Activated T-cell treated with anti-CD3 and anti-CD28 coated beads for 24 hours (primary cell): ENCODE measurements at places on chromosomes 1 and 21.
A peak's percentile ranks its signal among the peaks of the same experiment; 100 is the strongest.

DNA sequence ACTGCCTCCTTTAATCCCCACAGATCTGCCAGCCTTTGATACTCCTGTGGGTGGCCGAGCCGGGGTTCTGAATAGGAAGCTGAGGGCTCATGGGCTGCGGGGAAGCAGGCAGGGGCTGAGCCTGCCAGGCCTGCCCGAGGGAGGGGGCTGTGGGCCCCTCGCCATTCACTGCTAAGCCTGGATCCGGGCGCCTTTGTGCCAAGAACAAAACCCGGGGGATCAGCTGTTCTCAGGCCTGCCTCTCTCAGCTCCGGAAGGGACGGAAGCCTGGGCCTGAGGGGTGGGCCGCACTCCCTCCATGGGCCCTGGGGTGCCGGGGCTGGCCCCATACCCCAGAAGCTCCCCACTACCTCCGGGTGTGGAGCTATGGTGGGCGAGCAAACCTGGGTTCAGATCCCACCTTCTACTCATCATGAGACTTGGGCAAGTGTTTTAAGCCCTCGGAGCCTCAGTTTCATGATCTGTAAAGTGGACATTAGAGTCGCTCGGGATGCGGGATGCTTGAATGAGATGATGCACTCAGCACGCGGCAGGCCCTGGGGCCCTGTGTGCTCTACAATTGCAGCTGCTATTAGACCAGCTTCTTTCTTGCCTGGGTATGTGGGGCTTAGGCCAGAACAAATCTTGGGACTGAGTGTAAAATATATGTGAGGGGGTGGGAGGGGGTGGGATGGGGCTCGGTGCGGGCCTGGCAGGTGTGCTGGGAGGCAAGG is 19.2 kb upstream of the EPHA2 start:
- no peak for DNase-seq

DNA sequence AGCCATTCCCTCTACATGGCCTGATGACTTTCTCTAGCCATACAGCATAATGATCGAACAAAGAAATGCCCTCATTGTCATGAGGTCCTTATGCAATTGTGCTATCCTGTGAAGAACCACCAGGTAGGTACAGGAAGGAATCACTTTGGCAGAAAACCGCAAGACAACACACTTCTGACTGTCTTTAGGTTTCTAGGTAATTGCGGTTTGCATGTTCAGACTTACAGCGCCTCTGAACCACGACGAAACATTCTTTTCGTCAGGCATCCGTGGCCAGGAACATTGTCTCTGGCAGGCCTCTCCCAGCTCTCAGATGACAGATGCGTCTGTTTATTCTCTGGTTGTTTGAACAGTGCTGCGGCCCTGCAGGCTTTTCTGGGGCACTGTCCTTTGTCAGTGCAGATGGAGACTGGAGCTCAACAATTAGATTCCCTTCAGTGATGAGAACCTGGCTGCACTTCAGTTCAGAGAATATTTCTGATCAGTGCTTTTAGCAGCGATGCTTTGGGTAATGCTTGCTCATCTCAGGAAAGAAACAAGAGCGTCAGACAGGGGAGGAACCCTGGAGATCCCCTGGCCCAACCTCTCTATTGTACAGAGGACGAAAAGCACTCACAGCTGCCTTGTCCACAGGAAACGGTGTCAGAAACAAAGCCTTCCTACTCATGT is 63.4 kb downstream of the B3GALT5 start:
- DNase-seq = no peak

DNA sequence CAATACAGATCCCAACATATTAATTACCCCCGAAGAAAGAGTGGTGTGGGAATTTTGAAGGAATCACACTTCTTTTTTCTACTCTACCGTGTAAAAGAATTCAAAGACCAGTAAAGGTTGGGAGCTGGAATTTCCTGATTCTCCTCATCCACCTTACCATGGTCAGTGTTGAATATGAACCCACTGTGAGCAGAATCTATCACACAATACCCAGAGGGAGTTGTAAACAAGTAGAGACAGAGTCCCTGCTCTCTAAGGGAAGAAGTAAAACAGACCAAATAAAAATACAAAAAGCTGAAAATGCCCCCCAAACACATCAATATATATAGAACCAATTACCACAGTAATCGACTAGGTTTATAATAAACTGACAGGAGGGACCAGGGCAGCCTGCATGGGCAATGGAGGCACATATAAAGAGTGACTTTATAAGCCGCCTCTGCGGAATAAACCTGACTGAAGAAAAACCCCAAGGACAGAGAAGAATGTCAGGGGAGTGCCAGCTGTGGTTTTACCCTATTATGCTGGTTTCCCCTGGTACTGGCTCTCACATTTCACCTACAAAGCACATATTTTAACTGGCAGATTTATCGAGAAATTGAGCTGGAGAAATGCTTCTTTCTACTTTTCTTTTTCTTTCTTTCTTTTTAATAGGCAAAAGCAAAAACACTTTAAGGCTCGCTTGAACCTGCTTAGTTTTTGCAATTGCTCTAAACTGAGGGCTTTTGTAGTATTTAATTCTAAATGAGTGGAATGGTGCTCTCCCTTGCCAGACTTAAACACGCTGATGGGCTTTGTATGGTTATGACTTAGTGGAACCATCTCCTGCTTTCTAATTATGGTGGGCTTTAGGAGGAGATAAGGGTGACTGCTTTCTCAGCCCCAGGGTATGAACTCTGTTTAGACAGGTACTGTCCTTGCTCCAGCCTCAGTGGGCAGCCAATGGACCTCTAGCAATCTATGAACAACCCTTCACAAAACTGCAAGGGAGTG is 244.8 kb downstream of the ASTN1 start:
- no peak for DNase-seq

DNA sequence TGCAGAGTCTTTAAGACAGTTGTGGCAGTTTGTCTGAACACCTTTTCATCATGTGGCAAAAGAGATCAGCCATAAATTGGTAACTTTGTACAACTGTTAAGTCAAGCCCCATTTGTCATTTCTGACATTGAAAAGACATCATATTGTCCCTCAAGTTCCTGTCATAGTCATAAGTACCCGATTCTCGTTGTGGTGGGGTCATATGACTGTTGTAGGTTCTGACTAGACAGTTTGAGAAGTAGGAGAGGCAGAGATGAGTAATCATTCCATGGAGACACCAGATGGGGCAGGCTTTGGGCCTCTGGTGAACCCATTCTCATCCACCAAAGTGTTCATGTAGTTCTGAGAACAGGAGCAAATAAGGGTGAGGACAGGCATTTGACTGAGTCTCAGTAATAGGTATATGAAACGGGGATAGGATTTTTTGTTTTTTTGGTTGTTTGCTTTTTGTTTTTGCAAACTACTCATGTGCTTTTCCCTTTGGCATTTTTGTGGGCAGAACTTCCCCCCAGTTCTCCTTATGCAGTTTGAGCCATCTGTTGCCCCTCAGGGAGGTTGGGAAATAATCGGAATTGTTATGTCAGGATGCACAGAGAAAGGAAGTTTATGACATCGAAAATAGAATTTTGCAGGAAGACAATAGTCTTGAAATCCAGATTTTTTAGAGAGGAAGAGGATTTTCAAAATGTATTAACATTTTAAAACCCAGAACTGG is 86.9 kb upstream of the KCNE2 start:
- DNase-seq = no peak

DNA sequence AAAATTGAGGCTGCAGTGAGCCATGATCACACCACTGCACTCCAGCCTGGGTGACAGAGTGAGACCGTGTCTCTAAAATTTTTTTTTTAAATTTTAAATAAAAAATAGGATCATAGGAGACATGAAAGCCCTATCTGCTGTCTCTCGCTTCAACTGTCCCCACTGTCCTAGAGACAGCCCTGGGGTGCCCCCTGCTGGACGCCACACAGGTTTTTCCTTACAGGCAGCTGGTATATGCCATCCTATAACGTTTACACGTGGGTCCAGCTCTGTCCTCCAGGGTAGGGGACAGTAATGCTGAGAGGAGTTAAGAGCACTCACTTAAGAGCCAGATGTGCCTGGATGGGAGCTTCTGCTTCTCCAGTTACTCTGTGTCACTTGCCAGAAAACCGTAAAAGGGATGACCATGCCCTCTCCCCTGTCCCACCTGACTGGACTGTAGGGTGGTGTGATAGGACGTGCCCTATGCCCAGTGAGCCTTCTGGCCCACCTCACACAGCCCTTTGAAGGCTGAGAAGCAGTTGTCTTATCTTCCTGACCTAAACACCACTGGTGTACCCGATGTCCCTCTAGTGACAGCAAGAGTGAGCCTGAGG is 8.5 kb downstream of the FBXO2 start:
- peak; percentile 70 for DNase-seq

DNA sequence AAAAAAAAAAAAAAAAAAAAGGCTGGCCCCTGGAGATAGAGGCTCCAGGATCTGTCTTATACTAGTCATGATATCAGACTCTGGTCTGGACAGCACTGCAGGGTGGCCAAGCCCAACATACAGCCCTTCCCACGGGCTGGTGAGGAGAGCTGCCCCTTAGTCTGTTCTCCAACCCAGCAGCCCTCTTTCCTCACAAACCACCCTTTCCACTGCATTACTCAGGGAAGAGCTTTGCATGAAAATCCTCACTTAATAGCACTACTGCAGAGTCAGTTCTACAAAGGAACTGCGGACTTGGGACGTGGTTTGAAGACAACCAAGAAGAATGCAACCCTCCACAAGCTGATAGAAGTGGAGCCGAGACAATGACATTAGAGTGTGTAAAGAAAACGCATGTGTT is 5.7 kb downstream of the BCAR3 start:
- DNase-seq = no peak

DNA sequence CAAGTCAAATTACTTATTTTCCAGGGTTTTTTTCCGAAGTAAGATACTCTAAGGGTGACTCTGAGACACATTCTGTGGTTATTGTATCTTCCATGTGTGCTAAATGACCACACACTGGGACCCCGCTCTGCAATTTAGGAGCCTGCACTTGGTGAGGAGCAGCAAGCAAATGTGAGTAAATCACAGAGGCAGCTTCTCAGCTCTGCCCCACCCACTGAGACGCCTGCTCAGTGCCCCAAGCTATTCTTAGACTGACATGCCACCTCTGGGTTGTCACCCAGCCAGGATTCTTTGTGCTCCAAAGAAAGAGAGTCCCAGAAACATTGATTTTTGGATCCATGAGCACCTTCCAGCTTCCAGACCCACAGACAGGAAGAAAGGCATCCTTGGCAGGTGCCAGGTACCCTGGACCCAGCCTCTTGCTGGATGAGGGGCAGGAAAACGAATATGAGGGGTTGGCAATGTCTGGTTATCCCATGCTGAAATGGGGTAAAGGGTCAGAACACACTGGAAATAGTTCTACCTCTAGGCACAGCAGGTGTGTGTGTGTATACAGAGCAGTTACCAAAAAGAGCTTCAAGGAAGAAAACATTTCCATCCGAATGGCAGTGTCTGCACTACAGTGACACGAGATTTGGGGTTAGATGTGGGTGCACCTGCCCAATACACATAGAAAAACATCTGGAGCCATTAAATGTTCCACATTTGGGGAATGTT is 41.2 kb downstream of the TNR start:
- DNase-seq = no peak

DNA sequence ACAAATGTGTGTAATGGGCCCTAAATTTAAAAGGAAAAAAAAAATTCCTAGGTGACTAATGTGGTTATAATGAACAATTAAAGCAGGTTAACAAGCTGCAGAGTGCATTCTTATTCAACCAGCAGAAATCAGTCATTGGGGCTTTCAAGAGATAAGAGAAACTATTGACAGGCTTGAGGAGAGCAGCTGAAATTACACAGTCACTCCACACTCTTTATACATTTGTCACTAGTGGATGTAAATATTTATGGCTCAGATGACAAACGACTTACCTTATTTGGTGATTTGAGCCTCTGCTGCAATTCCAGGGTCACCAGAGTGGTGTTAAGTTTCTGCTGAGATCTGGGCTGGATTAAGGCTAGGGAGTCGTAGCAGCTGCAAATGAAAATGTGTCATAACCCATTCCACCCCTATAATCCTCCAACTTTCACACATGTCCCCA is 896.3 kb downstream of the TTLL7 start:
- DNase-seq = no peak

DNA sequence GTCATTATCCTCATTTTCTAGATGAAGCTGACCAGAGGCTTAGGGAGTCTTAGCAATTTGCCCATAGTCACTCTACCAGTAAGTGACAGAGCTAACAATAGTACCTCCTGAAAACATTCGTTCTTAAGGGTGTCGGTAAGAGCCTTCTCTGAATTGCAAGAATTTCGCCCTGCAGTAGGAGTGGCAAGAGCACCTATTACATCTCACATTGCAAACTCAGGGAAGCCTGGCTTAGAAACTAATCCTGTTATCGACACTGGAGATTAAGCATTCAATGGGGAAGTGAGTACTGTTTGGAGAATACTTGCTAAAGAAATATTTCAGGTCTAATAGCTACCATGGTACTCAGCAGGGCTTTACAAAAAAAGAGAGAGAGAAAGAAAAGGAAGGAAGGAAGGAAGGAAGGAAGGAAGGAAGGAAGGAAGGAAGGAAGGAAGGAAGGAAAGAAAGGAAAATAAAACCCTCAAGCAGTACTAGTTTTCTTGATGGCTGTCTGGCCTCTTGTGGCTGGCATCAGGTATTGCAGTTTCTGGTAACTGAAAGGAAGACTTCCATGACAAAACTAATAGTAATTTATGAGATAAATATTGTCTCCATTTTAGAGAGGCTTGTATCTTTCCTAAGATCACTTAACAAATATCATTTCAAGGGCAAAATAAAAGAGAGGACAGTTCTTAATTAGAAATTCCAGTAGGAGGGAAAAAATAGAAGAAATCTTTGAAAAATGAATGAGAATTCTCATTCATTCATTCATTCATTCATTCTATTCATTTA is 10.4 kb downstream of the C1orf226 start:
- no peak for DNase-seq

- no peak for DNase-seq
These were observed 337.0 kb downstream of the BRINP3 start for GRCh38 chr1:190140644-190141043.

DNA sequence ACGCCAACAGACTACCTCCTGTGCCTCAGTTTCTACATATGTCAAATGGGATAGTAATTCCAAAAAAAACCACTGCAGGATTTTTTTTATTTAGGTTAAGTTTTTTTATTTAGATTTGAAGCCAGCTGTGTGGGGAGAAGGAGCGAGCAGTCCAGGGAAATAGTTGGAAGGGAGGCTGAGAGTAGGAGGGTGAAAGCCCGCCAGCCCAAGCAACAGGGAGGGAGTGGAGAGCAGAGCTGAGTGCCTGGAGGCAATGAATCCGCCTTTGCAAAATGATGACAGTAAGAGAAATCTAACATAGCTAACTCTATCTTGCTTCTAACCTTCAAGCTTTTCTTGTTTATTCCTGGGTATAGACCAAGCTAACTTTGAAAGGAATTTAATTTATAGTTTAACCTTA is 15.6 kb upstream of the C1orf198 start:
- DNase-seq = no peak

- no peak for DNase-seq
These were observed 100.2 kb upstream of the IPO9 start for GRCh38 chr1:201728731-201729130.

GRCh38 chr1:30677471-30677870 is 45.9 kb downstream of the MATN1 start:
- no peak for DNase-seq

GRCh38 chr1:206588492-206588891 is 23.8 kb downstream of the EIF2D start:
- no peak for DNase-seq
